Activated naive CD8-positive, alpha-beta T cell treated with anti-CD3 and anti-CD28 coated beads, Interleukin-2, amount 50 U/mL, for 16 hours (primary cell): ENCODE measurements at places on chromosomes 2 and 18.

DNA sequence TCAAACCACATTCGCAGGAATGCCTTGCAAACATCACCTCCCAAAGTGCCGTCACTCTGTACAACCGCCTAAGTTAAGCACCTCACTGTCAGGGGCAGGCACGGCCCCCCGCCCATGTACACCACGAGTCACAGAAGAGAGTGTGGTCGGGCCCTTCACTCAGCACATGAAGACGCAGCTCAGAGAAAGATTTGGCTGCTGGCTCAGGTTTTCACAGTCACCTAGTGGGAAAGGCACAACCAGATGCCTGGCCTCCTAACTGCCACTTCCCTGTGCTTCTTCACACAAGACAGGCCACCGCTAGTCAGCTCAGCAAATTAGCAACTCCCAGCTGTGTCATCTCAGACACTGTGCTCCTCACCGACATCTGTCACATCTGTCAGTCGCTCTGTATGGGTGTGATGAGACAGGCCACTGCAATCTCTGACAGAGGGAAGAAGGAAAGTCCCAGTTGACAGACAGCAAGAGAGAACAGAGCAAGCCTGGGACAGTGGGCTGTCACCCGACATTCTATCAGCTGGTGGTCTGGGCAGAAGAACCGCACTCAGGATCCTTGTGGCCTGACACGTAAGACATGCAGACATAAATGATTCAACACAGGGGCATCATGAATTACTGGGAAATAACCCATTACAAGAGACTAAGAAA is 60.8 kb downstream of the CRACDL start:
- no peak for DNase-seq

GRCh38 chr2:105486762-105487141 is 87.9 kb upstream of the FHL2 start:
- no peak for DNase-seq

- no peak for DNase-seq
These were observed 14.9 kb upstream of the TMEM18 start for GRCh38 chr2:691821-692761.

- no peak for DNase-seq
These were observed 186.8 kb downstream of the RPRM start for GRCh38 chr2:153291718-153292117.

- DNase-seq = no peak
These were observed 130.1 kb downstream of the SLC8A1 start for GRCh38 chr2:40321822-40322221.

- DNase-seq = peak; percentile 4
These were observed 575 bp downstream of the ATL2 start for GRCh38 chr2:38376346-38377049.

DNA sequence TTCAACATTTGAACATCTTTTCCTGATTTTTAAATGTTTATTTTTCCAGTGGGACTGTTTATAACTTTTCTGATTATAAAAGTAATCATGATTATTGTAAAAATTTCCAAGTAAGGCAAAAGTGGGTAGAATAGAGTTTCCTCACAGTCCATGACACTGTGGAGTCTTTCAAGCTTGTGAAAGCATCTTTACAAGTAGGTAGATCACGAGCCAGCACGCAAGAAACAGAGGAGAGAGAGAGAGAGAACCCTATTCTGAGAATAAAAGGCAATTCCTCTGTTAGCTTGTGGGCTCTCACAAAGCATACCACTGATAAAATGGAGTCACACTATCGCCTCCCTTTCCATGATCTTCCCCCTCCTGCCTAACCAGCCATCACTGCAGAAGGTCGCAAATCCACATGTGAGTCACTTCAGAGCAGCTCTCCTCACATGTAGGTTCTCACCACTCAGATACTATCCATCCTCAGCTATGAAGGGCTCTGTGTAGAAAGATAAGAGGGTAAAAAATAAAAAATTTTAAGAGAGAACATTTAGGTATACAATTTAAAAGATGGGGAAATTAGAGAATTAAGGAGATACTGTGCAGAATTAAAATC is 40.3 kb downstream of the AAK1 start:
- DNase-seq = no peak

DNA sequence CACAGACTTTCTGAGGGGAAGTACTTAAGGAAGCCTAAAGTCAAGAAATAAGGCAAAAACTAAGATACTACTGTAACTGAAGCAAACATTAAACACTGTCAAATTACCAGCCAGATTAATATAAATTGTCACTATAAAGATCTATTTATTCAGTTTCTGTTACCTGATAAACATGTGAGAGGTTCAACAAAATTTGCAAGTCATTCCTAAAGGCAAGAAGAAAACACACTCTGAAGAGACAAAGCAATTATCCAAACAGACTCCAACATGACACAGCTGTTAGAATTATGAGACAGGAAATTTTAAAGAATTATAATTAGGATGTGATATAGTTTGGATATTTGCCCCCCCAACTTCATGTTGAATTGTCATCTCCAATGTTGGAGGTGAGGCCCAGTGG is 140.4 kb upstream of the COL3A1 start:
- DNase-seq = no peak

DNA sequence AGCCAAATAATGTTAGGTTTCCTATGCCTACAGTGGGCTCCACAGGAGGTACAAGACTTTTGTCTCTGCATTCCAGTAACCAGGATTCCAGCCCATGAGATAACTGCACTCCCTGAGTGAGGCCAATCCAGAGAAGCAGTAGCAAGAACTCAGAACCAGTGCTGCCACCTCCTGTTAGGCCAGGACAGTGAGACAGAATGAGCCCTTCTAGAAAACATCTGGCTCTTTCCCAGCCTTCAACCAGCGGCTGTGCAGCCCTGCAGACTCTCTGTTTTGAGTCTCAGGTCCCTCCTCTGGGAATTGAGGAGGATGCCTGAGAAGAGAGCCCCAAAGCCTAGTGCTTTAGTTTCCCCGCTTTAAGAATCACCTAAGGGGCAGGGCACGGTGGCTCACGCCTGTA is 44.2 kb downstream of the ARID5A start:
- DNase-seq = no peak

- DNase-seq = no peak
These were observed 1.4 kb upstream of the CD226 start for GRCh38 chr18:69948919-69949537.
